ENCODE measurements at places on chromosomes 1 and 21.

- DNase-seq, result no peak
Observed at GRCh38 chr1:145707183-145707867, at the start of gene PDZK1. PDZK1 (minus strand) TSS chr1:145707368; CDS start chr1:145688021, 19,347 bp downstream.

GRCh38 chr1:162535501-162535900 is 26.0 kb upstream of the UAP1 start:
- DNase-seq, result no peak

DNA sequence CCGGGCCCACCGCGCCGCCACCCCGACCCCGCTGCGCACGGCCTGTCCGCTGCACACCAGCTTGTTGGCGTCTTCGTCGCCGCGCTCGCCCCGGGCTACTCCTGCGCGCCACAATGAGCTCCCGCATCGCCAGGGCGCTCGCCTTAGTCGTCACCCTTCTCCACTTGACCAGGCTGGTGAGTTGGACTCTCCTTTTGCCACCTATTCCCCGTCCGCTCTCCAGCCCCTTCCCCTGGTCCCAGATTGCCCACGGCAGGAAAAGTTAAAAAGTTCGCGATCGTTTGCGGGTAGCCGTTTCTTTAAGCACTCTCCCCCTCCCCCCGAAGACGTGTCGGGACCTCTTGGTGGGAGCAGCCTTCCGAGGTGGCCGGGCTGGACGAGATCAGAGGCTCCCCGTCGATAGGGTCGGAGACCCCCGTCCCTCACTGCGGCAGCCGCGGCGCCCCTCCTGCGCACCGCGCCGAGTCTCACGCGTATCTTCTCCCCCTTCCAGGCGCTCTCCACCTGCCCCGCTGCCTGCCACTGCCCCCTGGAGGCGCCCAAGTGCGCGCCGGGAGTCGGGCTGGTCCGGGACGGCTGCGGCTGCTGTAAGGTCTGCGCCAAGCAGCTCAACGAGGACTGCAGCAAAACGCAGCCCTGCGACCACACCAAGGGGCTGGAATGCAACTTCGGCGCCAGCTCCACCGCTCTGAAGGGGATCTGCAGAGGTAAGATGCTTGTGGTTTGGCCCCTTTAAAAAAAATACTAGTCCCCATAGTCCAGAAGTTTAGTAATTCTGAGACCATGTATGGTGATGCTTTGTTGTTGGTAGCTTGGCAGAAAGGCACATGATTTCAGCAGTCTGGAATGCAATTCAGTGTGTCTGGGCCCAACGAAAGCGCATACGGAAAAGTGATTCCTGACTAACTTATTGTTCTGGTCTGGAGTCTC is 576 bp downstream of the CCN1 start:
- DNase-seq, result peak; percentile 89

GRCh38 chr1:908661-909060 is 15.1 kb upstream of the SAMD11 start:
- no peak for DNase-seq

DNA sequence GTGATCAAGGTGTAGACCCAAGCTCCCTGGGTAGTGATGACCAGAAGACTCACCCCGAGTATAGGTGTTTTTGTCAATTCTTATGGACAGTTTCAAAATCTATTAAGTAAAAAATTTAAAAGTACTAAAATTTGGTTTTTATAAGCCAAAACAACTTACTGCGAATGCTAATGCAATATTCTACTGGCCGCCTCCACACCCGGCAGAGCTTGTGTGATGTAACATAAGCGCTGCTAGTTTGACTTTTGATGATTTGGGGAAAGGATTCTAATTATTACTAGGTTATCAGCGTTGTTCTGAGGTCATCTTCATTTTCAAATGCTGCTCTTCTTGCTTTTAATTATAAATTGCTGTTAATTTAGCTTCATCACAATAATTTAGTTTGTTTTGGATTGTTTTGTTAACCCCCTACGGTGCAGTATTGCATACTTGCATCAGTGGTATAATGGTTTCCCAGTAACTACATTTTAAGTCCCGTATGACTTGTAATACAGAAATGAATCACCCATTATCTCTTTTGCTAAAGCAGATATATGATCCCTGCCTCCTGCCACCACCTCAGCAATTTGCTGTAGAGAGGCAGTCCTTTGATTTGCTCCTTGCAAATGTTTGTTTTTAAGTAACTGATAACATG is 178.0 kb downstream of the SDCCAG8 start:
- DNase-seq, result peak; percentile 16

- DNase-seq, result no peak
Observed at GRCh38 chr1:228154670-228155571, 5.2 kb downstream of the GJC2 start.

GRCh38 chr1:230744382-230744781 is 2.8 kb upstream of the CAPN9 start:
- peak; percentile 18 for DNase-seq

DNA sequence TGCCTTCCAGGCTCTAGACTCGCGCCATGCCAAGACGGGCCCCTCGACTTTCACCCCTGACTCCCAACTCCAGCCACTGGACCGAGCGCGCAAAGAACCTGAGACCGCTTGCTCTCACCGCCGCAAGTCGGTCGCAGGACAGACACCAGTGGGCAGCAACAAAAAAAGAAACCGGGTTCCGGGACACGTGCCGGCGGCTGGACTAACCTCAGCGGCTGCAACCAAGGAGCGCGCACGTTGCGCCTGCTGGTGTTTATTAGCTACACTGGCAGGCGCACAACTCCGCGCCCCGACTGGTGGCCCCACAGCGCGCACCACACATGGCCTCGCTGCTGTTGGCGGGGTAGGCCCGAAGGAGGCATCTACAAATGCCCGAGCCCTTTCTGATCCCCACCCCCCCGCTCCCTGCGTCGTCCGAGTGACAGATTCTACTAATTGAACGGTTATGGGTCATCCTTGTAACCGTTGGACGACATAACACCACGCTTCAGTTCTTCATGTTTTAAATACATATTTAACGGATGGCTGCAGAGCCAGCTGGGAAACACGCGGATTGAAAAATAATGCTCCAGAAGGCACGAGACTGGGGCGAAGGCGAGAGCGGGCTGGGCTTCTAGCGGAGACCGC is 2.0 kb upstream of the OLIG2 start:
- peak; percentile 8 for DNase-seq

- DNase-seq, result no peak
Observed at GRCh38 chr1:213541641-213542040, 446.1 kb upstream of the PROX1 start.
